ENCODE measurements at places on chromosomes 7 and 10.
A peak's percentile ranks its signal among the peaks of the same experiment; 100 is the strongest.

DNA sequence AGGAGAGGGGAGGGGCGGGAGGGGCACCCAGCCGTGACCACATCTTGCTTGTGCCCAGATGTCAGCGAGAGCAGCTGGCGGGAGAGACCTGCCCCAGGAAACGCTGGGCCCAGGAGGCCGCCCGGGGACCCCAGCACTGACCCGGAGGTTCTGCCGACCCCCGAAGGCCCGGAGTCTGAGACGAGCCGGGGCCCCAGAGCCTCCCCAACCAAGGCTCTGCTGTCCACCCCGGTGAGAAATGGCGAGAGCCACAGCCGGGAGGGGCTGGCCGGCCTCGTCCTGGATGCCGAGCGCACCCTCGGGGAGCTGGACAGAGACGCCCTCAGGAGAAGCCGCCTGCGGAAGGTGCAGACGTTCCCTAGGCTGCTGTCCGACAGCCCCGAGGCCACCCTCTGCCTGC, 25.9 kb downstream of the KNDC1 start:
- DNase-seq: no peak

DNA sequence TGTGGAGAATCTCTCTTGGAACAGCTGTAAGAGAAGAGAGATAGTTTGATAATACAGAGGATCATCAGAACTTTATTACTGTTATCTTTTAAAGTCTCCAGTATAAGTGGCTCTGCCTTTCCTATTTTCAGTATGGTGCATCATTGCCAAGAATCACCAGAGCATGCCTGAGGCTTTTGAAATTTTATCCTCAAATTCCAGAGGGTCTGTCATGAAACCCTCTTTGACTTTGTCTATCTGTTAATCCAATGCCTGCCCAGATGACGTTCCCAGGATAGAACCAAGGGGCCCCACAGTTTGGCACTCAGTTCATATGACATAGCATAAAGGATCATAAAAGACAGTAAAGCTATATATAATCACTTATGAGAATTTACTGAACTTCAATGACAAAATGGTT, 35.3 kb upstream of the SEMA3C start:
- no peak for DNase-seq

DNA sequence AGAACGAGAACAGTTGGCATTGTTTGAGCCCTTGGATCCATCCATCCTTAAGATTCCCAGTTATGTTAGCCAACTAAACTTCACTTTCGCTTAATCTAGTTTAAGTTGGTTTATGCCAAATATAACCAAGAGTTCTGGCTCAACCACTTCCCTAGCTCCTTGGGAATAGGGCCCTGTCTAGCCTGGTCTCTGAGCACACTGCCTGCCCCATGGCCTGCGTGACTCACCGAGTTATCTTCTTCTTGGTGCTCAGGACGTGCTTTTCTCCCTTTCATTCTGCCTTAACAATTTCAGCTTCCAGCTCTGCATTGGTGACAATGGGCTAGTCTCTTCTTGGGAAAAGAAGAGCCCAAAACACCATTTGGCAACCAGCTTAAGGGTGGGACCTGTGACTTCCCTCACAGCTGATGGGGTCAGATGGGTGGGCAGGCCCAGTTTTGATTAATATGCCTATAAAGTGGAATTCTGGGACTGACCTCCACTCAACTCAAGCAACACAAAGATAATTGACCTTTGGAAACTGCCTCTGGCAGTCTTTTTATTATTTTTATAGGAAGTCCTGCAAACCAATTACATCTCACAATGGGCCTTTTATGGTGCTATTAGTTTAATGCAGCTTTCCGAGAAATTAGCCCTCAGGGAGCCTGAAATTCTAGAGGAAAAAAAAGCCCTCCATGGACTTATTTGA, 126.4 kb downstream of the CFAP58 start:
- no peak for DNase-seq

DNA sequence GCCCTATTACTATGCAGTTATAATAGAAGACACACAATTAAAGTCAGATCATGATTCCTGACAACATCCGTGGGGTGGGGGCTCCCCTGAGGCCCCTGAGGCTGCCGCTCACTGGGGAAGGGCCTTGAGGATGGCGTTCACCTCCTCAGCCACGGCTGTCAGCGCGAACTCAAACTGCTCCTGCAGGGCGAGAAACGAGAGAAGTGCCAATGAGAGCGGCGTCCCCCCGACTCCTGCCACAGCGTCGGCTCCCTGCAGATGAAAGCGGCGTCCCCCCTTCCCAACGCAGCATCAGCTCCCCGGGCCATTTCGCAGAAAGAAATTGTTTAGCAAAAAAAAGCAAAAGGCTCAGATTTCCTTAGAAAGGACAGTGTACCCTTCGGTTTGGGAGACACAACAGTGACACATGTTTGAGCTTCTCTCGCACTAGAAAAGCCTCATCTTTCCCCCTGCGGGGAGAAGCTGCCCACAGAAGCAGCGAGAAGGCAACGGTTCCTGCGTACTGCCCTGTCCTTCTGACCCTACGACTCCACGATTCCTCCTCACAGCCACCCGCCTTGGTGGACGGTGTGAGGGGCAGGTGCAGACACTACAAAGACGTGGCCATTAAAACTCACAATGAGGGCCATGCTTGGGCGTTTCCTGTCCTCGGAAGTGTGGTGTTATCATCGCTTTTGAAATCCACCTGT, 203.9 kb downstream of the DNAJB6 start:
- no peak for DNase-seq

- DNase-seq: no peak
Observed at GRCh38 chr7:23864973-23865372, 155.0 kb downstream of the STK31 start.

DNA sequence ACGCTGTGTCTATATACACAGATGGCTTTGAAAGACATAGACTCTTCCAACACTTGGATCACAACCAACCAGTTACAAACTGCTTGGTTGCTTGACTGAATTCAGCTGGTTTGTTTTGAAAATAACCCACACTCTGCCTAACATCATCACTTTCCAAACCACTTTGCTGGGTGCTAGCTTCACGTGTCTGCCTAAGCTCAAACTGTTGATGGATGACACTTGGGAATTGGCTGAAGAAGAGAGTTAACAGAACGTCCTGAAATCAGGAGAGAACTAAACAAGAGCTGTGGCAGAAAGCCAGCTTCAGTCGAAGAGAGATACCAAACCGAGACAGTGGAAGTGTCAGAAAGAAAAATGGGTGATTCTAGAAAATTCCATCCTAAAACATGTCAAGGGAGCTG, 420.8 kb upstream of the AUTS2 start:
- no peak for DNase-seq

DNA sequence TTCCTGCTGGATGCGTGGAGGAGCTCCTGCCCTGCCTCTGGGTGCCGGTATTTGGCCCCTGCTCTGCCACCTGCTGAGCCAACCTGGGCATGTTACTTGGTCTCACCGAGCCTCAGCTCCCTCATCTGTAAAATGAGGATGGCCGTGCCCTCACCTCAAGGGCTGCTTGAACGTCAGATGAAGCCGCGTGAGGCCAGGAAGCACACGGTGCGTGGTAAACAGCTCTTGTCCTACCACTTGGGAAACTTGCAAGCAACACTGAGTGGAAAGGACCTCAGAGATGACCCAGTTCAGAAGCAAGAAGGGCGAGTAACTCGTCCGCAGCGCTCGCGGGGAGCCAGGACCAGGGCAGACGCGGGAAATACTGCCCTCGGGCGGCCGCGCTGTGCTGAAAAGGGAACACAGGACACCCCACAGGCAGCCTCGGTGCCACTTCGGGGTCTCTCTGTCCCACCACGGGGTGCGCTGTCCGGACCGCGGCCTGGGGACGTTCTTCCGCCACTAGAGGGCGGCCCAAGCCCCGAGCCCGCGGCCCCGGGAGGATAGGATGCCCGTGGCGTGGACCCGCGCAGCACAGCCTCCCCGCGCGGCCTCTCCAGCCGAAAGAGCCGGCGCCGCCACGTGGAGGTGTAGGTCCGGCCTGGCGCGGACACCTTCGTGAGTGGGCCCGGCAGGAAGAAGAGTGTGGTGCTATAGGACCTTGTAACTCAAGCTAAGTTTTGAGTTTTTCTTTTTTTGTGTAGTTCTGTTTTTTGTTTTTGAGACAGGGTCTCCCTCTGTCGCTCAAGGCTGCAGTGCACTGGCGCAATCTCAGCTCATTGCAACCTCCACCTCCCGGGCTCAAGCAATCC, 94.1 kb downstream of the PRKAG2 start:
- peak; percentile 40 for DNase-seq

GRCh38 chr10:44589181-44589943, 204.5 kb upstream of the CXCL12 start:
- DNase-seq: no peak

- no peak for DNase-seq
Observed at GRCh38 chr7:83613232-83613631, 35.7 kb downstream of the SEMA3E start.

DNA sequence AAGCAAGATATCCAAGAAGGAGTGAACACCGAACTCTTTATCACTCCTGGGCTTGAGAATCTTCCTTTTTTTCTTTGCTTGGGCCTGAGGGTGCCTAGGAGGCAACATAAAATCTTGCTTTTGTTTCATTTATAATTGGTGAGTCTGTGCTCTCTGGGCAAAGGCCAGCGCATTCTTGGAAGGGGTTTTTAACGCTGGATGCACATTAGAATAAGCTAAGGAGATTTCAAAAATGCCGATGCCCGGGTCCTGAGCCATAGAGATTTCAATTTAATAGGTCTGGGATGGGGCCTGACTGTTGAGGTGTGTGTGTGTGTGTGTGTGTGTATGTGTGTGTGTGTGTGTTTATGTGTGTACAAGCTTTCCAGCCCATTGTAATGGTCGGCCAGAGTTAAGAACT, 62.0 kb upstream of the SORCS3 start:
- DNase-seq: no peak

GRCh38 chr7:92963566-92963965, 127.2 kb upstream of the CDK6 start:
- DNase-seq: no peak

DNA sequence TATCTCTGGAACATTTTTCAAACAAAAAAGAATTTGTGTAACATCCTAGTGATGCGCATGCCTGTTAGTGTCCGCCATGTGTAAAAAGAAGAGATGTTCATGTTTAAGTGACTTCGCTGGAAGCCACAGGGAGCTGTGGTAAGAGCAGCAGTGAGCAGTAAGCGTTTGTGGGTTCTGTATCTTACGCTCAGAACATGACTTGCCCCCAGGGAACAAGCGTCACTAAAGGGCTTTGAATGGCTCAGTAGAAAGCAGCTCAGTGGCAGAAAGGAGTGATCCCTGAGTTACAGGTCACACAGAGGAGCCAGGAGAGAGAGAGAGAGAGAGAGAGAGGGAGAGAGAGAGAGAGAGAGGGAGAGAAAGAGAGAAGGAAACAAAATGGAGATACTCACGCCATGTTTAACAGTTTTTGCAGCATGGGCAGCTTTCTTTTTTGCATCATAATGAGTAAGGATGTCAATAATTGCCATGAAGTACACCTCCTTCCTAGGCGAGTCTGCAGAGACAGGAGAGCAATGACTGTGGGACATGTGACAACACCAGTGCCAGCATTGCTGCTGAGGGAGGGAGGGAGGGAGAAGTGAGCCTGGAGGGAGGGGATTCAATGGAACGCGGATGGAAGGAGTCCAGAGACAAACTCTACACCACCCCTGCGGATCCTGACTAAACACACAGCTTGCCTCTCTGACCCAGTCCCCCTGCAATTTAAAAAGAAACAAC, 174.6 kb downstream of the PIP4K2A start:
- DNase-seq: no peak

GRCh38 chr7:158759749-158760444, 55.3 kb upstream of the NCAPG2 start:
- no peak for DNase-seq

- DNase-seq: no peak
Observed at GRCh38 chr7:158160199-158160598, 427.4 kb downstream of the PTPRN2 start.

GRCh38 chr10:86314616-86315548, 51.7 kb downstream of the GRID1 start:
- DNase-seq: no peak

GRCh38 chr7:91671245-91671644, 209.3 kb downstream of the MTERF1 start:
- no peak for DNase-seq

DNA sequence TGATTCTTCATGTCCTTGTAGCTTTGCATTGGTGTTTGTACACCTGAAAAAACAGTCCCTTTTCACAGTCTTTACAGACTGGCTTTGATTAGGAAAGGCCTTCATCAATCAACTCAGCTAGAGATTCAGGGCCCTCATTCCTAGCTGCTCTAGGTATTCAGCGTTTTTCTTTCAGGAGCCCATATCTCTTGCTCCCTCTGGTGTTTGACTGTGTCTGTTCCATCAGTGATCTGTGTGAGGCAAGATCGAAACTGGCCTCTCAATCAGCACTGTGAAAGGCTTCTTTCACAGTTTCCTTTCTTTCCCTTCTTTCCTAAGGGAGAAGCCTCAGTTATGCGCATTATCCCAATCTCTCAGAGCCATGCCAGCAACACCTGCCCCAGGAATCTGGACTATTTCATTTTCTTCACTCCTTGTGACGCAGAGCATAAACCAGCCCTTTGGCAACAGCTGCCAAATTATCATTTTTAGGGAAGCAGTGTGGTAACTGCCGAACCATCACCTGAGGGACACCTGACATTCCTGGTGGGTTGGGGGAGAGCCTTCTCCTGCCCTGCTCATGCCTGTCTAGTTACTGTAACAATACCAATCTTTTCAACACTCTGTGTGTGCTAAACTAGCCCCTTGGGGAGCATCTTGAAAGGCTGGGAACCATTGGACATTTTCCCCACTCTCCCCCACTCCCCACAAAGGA, 75.7 kb upstream of the CCDC71L start:
- peak; percentile 64 for DNase-seq

- no peak for DNase-seq
Observed at GRCh38 chr10:68345621-68346020, 12.9 kb upstream of the PBLD start.

- no peak for DNase-seq
Observed at GRCh38 chr10:102555781-102556328, 52.1 kb downstream of the SUFU start.
